GM10248 (cell line): ENCODE measurements at places on chromosomes 4 and X.

GRCh38 chr4:42750856-42751255 is 94.0 kb upstream of the ATP8A1 start:
- DNase-seq, result no peak

DNA sequence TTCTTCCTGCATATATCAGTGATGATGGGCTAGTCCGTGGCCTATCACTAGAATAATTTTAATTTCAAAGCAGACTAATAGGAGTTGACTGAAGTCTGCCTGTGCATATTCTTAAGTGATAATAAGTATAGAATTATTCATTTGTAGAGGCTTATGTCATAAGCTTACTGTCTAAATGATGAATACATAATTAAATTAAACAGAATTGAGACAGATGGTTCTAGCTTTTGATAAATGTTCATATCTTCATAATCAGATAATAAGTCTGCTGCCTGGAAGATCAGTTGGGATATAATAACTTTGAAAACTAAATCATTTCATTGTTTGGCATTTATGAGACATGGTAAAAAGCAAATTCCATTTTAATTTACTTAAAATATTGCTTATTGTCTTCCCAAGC is 1175.6 kb downstream of the TECRL start:
- no peak for DNase-seq

- DNase-seq, result no peak
Observed at GRCh38 chrX:133294126-133294525, 76.0 kb upstream of the TFDP3 start.

DNA sequence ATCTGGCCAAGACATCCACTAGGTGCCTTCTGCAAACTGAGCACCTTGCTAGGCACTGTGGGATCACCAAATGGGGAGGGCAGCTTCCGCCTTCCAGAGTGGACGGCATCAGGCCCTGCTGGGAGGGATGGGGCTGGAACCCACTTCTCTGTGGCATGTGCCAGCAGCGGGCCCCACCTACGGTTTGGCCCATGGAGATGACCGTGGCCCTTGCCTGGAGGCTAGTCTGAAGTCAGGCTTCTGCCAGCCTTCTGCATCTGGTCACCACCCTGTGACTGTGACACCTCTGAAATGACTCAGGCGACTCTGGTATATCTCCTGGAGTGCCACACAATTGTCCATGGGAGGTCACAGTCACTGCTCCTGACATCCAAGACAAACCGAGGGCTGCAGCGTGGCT is 7.2 kb downstream of the SSR4 start:
- no peak for DNase-seq

- DNase-seq, result no peak
Observed at GRCh38 chrX:79482686-79483085, 115.6 kb upstream of the ITM2A start.

GRCh38 chr4:12421364-12421763 is 992.7 kb upstream of the HS3ST1 start:
- no peak for DNase-seq

GRCh38 chr4:42412251-42412650 is 15.0 kb downstream of the SHISA3 start:
- DNase-seq, result no peak

- DNase-seq, result no peak
Observed at GRCh38 chr4:153546280-153546679, 80.1 kb downstream of the TMEM131L start.

DNA sequence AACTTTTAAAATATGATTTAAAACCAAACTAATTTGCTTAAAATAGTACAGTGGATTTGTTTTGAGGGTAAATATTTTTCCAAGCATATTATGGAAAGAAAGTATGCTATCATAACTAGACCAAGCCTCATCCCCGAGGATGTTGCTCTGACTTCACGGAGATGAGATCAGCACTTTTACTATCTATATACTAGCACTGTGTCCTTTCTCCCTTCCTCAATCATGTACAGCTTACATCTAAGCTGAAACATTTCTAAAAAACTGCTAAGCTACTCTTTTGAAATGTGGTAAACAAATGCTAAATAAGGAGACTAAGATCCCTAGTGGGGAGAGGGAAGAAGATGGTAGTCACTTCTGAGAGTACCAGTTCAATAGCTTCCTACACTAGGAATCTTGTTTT is 23.8 kb downstream of the AMMECR1 start:
- no peak for DNase-seq

DNA sequence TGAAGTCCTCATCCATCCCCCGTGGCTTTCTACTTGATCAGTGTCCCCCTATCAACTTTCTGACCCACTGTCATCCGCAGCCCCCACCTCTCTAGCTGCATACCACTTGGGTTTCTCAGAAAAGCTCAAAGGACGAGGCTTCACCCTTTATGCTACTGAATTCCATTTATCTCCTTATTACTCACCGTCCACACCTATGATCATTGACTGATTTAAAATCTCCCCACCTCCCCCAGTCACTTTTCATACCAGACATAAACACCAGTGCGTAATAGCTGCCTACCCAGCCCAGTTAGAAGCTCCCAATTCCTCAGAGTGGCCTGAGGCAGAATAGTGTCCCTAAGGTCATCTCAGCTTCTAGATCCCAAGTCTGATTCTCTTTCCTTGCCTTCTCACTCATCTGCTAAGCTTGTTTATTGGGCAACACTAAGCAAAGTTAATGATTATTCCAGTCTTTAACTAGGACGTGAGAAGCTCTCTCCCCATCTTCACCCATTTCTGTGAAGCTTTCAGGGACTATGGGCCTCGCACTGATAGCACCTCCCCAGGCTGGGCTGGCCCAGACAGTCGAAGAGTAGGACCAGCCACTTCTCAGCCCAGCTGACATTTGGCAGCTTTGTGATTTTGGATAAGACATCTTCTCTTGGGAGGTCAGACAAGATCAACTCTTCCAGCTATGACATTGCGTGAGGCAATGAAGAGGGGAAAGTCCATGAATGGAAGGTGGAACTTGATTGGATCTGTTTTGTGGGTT is 7.2 kb upstream of the DDX60L start:
- DNase-seq, result no peak

DNA sequence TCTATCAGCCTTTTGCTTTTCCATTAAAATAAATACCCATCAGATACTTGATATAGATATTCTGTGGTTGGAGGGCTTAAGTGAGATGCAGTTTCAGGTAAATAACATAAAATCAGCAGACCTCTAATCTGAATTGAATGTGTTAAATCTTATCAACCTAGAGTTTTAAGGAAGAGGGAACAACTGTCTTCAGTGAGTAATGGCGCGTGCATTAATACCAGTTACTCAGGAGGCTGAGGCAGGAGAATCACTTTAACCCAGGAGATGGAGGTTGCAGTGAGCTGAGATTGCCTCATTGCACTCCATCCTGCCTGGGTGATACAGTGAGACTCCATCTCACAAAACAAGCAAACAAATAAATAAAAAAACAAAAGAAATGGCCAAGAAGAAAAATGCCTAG is 54.3 kb downstream of the FAT4 start:
- no peak for DNase-seq

DNA sequence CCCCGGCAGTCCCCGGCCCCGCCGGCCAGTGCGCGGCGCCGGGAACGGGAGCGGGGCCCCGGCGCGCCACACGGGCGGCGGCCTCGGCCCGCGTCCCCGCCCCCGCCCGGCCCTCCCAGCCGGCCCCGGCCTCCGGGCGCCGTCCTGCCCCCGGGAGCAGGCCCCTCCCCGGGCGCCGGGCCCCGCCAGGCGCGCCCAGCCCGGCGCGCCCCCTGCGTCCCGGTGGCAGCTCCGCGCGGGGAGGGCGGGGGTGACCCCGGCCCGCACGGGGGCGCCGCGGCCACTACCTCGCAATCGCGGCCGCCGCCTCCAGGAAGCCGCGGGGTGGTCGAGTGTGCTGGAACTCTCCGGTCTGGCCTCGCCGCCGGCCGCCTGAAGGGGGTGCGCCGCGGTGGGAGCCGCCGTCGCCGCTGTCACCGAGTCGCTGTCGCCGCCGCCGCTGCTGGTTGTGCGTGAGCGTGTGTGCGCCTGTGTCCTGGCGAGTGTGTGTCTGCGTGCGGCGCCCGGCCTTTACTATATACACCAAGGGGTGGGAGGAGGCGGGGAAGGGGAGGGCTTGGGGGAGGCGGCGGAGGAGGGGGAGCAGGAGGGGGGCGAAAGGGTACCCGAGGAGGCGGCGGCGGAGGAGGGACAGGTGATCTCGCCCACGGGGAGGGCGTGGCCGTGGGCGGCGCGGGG is at the start of gene RAI2:
TSS of gene RAI2 (minus strand) at position 488 of the 678 bp plus-strand sequence. CDS start 59,288 bp downstream, outside the sequence.
- no peak for DNase-seq

DNA sequence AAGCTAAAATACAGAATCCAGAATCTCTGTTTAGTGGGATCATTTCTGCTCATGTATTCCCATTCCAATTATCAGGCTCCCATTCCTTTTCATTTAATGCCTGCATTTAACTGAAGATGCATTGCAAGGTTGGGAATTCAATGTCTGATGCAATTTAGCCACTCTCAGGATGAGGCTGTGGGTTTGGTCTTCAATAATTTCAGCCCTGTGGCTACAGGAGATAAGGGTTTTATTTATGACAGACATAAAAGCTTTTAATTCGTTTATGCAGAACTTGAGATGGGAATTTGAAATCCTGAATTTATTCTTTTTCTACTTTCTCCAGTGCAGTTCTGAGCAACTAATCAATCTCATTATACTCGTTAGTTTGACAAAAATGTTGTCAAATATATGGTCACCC is 1225.9 kb downstream of the PCDH18 start:
- DNase-seq, result no peak

DNA sequence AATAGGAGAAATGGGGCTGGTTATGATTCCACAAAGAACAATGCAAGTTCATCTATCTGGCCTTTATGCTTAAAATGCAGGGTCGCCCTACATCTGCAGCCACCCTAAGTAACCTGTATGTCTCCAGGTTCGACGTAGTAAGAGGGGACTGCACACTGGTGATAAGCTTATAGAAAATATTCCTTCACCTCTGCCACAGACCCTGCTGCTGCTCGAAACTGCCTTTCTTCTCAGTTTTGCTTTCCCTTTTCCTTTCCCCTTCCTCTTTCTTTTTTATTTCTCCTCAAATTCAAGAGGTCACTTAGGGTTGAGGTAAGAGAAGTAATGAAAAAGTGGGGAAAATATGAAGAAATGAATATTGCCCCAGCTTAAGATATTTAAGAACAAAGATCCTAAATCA is 123.5 kb downstream of the DCHS2 start:
- DNase-seq, result no peak

DNA sequence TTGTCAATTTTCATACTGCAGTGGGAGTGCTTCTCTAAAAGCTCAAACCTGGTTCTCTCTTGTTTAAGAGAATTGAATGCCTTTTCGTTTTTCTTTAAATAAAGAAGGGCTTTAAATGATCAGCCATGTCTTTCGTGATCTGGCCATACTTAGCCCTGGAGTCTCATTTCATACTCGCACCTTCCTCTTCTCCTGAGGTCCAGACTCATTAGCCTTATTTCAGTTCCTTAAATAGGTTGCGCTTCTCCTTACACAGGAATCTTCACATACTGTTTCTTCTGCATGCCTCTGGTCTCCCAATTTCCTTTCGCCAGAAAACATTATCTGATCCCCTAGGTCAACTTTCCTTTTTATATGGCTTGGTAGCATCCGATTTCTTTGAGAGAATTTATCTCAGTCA is 565.6 kb upstream of the TENM3 start:
- DNase-seq, result no peak

DNA sequence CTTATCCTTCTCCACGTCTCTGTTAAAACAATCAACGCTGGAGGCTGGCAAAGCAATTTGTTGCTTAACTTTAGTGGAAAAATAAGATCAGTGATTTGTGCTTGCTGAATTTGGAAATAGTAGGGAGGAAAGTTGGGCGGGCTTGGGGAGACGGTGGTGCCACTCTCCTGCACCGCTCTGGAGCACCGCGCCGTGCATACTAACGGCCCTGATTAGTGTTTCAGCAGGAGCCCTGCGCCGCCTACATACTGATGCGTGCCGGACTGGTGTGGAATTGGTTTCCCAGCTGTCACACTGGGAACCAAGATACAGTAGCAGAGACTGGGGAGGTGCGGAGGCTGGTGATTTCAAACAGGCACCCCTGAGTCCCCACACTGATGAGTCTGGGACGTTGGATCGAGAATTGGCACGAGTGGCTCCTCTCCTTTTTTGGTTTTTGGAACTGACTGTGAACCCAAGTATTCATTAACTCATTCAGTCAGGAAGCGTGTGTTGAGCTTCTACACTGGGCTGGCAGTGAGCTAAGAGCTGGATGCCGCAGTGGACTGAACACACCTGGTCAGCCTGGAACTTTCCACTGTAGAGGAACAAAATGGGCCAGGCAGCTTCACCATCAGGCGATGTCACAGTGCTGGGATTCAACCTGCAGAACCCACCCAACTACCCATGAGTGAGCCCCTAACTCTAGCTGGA is 29.0 kb upstream of the PSAPL1 start:
- no peak for DNase-seq

- DNase-seq, result no peak
Observed at GRCh38 chrX:2474280-2474962, 26.4 kb downstream of the DHRSX start.

DNA sequence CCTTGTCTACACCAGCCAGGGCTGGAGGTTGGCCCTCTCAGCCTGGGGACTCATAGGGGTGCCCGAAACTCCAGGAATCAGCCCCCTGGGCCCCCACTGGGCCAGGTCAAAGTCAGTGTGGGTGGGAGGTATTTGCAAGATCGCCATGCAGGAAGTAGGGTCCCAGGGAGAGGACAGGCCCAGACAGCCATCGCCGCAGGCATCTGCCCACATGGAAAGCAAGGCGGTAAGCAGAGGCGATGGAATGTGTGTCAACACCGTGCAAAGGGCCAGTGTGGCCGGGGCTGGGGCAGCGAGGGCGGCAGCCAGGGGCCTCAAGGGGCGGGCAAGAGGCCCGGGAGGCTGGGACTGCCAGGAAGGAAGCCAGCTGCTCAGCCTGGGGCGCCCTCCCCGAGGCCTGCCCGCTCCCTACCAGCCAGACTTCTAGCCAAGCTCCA is 19.3 kb upstream of the DUSP9 start:
- no peak for DNase-seq

GRCh38 chr4:107922486-107923473 is 8.6 kb upstream of the CYP2U1 start:
- DNase-seq, result no peak

GRCh38 chr4:24195991-24196736 is 306.3 kb upstream of the PPARGC1A start:
- DNase-seq, result no peak

- DNase-seq, result no peak
Observed at GRCh38 chr4:7970361-7970946, 30.8 kb upstream of the AFAP1 start.

GRCh38 chrX:68570598-68570997 is 71.7 kb downstream of the YIPF6 start:
- no peak for DNase-seq

DNA sequence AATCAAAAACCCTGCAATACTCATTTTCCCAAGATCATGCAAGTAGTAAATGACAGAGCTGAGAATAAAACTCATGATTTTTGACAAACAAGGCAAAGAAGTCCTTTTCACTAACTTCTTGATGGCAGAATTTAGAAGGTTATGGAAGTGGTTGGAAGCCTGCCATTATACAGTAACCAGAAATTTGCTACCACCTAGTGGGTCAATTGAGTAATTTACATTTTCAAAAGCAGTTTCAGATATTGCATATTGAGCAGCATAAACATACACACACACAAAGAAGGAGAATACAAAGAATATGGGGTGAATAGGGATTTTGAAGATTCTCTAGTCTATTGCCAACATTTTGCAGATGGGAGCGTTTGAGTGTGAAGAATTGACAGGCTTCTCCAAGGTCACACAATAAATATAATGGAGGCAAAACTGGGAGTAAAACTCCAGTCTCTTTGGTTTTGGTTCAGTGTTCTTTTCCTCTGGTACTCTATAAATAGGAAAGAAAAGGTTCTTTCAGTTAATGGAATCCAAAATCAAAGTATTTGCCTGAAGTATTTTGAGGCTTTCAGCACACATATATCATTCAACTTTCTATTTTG is 70.2 kb downstream of the GC start:
- peak; percentile 8 for DNase-seq
